Psoas muscle (tissue), 8 donors: ENCODE measurements at places on chromosomes 2 and 18. TPM values are rescaled to one million over a fixed set of nuclear protein-coding genes. Genes with fewer than 3 reads are reported as not detected.

GRCh38 chr2:45932278-45932975 lies 281.0 kb downstream of the PRKCE start:
- no peak for DNase-seq

PPIG gene
- total RNA-seq = 36.8 TPM

CHRNG gene
- total RNA-seq = 6.9 TPM

DNA sequence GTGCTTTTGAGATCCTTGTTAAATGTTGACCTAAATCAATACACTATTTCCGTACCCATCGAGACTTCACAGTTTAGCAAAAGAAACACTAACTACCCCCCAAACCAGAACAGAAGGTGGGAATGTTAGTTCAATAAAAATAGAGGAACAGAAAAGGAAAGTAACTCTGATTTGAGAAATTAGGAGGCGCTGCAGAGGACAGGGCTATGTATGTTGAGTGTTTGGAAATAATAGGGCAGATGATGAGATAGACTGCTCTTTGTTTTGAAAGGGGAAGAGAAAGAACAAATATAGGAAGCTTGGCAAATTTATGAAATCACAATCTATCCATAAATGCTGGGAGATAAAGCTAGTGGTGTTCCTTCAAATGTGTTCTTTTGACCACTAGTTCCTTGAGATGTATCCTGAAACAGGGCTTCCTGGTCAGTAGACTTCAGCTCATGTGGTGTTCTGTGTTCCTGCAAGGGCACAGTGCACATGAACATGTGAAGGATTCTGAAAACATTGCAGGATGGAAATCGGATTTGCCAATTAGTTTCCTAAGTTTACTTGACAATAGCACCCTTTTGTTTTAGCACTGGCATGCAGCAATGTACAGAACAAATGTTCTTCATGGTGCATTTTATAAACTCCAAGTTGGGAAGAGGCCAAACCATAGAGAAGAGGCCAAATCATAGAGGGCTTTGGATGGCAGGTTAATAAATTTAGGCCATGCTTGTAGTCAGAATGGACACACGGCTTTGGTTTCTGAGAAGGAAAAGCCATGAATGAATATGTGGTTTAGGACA lies 39.8 kb downstream of the RHBDD1 start:
- DNase-seq = no peak

STRN gene
- total RNA-seq = 41.4 TPM

GRCh38 chr2:217988014-217988839 lies 14.6 kb downstream of the TNS1 start:
- peak; percentile 84 for DNase-seq
